ENCODE measurements at places on chromosomes 6 and 20.

DNA sequence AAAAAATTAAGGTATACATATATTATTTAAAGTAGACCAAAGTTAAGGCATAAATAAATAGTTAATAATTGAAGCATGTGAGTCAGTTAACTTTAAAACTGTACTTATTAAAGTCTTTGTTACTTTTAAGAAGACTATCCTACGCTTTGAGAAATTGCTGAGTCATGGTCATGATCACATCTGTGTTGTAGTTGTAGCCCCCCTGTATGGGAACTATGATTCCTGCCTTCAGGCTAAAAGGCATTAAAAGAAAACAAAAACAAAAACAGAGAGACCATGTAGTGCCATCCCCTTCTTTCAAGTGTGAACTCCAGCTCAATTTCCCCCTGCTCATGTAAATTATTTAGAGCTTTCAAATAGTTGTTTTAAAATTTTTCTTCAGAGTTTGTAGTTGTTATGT is 123.4 kb downstream of the FLRT3 start:
- DNase-seq, result no peak

DNA sequence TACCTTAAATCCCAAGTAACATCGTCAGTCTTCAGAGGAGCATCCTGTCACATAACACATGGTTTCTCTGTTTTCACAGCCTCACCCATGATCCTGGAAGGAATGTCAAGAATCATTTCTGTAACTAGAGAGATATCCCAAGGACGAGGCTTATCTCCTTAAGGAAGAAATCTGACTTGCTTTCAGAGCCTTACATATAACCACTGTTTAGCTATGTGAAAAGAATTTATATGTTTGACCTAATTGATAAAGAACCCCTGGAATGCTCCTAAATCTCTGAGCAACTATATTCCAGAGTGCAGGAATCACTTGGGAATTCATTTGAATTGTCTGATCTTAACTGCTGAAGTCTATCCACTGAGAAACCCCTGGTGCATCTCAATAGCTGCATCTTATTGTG is 243.1 kb downstream of the ALDH8A1 start:
- no peak for DNase-seq

- no peak for DNase-seq
These were observed 11.0 kb downstream of the ATP9A start for GRCh38 chr20:51757226-51757625.

- no peak for DNase-seq
These were observed 40.9 kb upstream of the LYRM2 start for GRCh38 chr6:89679215-89680120.

DNA sequence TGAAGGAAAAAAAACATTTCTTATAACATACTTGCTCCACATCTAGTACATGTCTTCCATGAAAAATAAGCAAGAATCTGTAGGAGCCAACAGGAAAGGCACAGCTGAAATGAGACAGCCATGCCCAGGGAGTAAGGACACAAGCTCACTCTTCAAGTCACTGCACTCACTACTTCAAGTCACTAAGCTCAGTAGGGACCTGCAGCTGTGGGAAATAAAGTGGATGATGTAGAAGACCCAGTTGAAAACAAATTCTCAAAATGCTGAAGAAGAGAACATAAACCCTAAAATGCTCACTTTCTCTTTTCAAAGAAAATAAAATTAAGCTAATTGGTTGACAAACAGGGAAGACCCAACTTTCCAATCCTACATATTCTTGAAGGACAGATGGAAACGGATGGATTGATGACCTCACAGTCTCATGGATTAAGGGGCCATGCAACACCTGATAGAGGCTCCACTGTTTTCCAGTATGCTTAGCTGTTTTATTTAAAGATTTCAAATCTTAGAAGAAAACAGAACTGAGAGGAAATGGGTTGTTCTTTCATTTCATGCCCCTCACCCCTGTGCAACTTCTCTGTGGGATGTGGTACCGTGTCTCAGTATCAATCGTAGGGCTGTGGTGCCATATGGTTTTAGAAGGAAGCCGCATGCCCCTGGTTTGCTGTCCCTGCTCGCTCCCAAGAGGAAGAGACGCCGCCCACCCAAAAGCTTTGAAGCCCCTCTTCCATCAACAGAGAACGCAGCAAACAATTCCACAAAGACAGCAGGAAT is 133.3 kb downstream of the WDR27 start:
- no peak for DNase-seq

DNA sequence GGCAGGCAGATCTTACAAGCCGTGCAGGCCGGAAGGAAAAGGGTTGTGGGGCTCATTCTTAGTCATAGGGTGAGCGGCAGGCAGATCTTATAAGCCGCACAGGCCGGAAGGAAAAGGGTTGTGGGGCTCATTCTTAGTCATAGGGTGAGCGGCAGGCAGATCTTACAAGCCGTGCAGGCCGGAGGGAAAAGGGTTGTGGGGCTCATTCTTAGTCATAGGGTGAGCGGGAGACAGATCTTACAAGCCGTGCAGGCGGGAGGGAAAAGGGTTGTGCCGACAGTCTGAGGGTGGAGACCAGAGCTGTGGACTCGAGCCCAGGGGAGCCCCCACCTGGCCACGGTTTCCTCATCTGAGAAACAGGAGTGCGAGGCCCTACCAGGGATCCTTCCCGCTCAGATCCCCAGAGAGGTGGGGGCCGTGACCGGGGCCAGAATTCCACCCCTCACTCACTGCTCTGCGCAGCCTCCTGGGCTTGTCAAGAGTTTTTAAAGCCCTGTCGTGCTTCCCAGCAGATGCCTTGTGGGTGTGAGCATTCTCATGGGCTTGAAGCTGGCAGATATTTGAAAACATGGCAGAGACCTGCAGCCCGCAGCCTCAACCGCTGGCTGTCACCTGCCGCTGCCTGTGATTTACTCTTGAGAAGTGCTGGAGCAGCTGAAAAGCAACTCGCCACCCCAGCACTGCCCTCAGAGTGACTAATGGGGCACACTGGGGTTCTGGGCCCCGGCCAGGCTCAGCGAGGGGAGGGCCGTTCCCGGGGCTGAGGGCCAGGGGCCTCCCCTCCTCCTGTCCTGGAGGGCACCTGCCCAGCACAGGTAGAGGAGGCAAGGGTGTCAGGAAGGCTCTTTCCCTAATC is 31.9 kb downstream of the NTSR1 start:
- peak; percentile 55 for DNase-seq

GRCh38 chr6:137213813-137214212 is 5.4 kb downstream of the IFNGR1 start:
- DNase-seq, result no peak

GRCh38 chr6:136716917-136717715 is 75.2 kb downstream of the MAP3K5 start:
- DNase-seq, result no peak

GRCh38 chr20:38473367-38473795 is 738 bp downstream of the RALGAPB start:
- no peak for DNase-seq

DNA sequence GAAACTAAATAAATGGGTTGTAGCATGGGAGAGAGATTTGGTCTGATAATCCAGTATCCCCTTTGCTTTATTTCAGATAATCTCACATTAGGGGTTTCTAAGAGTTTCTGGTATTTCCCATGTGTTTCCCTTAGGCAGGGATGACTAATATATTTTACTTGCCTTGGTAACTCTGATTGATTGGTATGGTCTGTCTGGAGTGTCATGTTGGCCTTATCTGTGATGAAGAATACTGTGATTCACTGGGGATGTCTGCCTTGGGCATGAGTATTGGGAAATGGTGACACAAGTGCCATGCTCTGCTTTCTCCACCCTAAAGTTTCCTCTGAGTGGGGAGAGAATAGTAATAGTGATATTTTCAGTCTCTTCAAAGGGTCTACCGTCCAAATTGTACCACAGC is 10.1 kb downstream of the SLC22A2 start:
- no peak for DNase-seq

DNA sequence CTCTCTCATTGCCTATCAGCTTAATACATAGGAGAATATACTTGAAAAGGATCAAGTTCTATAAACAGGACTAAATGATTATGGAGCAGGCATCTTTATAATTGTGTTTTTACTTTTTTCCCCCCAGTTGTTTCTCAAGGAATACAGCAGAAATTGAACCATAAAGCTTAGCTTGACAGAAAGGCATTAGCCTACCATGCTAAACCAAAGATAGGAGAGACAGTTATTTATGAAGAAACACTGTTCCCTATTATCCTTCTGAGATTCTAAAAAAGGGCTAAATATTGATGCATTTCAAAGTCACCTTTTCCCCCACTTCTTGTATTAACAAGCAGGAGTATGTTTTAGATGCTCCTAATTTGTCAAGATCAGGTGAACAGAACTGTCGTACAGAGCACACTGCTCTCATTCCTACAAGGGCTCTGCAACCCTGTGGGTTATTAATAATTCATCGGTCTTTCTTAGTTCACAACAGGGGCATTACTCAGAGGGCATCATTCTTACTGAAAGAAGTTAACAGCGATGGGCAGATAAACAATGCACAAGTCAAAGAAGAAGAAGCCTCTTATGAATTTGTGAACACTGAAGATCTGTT is 38.7 kb downstream of the PRKN start:
- no peak for DNase-seq

DNA sequence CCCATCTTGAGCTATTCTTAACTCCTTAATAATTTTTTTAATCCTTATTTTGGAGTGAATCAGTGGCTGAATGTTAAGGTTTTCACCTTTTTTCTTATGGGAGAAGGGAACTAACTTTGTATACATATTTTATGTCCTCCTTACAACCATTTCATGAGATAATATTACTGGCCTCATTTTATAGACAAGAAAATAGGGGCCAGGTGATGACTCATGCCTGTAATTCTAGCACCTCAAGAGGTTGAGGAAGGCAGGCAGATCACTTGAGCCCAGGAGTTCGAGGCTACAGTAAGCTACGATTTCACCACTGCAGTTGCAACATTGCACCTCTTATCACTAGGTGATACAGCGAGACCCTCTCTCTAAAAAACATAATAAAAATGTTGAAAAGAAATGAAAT is 128.7 kb downstream of the TMEM242 start:
- DNase-seq, result no peak

DNA sequence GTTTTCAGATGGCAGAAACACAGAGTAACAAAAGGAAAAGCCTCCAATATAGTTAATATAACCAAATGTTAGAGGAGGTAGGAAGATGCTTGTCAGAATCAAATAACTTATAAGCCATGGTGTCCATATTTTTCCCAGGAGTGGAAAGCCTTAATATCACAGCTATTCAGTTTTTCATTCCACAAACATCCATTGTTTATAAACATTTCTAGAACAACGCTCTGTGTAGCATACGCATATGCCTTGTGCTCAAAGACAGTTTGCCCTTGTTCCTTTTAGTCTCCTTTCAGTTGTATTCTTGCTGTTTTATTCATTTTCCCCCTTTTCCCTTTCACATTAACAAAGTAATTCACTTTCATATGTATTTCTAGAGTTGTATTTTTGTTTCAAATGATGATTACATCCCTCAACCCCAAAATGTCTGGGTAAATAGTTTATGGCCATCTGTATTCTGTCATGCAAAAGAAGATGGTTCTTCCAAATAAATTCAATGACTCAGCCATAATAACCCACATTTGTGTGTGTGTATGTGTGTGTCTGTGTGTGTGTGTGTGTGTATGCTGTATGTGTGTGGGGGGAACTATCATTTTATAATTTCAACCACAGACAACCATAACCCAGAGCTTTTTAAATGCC is 455.7 kb upstream of the SOX4 start:
- no peak for DNase-seq

DNA sequence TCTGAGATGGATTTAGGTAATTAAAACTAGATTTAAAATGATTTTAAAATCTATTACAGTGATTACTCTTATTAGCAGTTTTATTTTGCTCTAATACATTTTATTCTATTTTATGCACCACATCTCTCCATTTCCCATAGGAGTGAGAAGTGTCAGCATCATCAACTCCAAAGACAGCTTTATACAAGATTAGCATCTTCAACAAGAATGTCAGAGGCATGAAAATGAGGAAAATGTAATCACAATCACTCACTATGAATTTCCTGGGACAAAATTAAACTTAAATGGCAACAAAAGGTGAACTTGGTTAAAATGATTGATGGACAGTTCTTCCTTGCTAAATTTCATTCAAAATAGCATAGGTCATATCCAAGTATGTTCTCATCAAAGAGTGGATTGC is 19.8 kb downstream of the HDGFL1 start:
- no peak for DNase-seq

DNA sequence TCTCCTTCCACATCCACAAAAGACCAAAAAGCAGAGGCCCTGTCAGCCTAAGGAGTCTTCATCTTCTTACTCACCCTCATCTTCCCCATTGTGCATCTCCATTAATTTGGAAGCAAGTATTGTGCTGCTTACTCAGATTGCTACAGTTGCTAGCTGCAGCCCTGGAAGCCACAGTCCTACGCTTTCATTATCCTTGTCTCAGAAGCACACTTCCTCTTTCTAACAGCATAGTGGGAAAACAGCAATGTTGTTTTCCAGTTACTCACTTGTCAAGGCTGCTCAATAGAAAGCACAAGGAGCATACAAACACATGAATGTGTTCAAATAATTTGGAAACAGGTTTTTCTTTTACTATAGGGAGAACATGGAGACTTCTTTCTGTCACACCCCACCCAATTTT is 76.6 kb upstream of the RBM24 start:
- DNase-seq, result no peak

DNA sequence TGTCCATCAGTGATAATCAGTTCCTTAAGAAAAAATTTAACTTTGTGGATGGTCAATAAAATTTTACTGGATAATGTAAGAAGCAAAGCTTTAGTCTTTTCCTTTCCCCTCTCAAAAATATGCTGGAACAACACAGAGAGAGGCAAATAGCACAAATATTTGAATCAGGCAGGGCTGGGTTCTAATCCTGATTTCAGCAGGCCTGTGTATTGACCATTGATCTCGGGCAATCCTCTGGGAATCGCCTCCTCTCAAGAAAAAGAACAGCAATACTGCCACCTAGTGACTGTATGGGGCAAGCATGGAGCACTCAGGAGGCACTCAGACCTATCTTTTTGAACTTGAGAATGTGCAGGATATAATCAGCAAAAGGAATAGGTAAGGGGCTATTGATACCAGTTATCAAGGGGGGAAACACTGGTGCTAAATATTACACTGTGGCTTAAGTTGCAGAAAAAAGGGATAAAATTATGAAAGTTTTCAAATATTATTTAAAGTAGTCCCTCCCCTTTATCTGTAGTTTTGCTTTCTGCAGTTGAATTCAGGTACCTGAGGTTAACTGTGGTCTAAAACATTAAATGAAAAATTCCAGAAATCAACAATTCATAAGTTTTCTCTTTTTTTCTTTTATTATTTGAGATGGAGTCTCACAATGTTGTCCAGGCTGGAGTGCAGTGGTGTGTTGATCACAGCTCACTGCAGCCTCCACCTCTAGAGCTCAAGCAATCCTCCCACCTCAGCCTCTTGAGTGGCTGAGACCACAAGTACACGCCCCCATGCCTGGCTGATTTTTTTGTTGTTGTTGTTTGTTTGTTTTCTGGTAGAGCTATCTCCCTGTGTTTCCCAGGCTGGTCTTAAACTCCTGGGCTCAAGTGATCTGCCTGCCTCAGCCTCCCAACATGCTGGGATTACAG is 91.8 kb upstream of the NHSL1 start:
- DNase-seq, result no peak

DNA sequence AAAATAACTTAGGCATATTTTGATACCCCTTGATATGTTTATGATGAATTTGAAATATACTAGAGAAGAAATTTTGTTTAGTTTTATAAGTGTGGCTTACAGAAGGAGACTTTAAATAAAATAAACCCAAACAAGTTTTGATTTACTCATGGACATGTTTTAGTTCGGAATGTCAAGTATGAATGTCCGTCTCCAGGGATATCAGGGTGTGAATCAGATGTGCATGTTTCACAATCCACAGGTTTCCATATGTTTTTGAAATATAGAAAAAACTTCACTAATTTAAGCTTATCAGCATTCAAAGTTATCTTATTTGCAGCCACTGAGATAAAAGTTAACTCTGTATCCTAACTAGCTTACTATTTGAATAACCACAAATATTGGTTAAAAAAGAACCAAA is 51.5 kb downstream of the PLCB1 start:
- no peak for DNase-seq
